Skin of body (tissue), 3 donors: ENCODE measurements at places on chromosomes 5 and 9.

DNA sequence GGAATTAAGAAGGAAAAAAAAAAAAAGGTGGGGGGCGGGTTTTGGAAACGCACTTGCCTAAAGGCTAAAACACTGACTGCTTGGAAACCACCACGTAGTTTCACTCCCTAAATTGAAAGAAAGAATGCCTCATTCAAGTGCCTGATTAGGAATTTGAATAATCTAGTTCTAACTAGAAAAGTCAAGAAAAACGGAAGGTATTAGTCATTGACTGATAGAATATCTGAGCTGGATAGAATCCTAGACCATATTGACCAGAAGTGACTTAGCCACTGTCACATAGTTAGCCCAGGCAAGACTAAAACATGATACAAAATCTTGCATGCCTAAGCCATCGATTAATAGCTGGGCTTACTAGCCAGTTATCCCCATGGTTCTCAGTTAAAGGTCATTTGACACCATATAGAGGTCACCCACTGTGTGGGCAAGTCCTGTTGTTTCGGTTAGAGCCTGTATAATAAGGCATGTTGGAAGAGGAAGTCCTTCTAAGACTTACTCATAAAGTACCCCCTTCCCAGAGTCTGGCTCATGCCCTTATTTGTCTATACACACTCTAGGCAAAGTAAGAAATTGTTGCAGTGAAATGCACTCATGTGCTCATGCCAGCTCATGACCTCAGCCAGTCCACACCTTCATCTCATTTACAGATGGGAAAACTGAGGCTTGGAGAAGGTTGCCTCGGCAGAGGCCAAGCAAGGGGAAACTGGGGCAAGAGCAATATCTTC is 40.2 kb downstream of the SH3RF2 start:
- DNase-seq, result no peak

- DNase-seq, result peak; percentile 88
Measured at GRCh38 chr5:170265522-170265921, 32.1 kb downstream of the LCP2 start.

GRCh38 chr9:6552498-6553121 is 92.9 kb downstream of the GLDC start:
- no peak for DNase-seq

DNA sequence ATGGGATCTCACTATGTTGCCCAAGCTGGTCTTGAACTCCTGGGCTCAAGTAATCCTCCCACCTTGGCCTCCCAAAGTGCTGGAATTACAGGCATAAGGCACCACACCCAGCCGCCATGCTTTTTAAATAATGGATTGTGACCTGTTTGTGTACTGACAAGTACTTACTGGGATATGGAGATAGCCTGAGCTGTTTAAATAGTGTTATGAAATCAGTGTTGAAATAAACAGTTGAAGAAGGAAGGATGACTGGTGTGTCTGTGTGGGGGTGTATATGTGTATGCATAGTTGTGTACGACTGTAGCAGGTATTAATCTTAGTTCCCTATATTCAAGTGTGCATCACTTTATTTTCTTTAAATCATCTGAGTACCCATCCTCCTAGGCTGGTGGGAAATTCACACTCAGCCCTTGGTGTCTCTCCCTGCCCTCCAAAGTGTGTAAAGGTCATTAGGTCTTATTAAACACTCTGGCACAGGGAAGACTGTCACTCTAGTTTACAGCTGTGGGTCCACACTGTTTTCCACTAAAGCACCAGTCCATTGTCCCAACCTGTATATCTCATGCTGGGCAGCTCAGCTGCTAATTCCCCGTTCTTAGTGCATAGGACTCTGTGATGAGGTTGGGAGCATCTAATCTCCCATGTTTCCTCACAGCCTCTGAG is 91.0 kb downstream of the SNX18 start:
- DNase-seq, result no peak

GRCh38 chr5:74233091-74233490 is 407.4 kb downstream of the ENC1 start:
- no peak for DNase-seq

DNA sequence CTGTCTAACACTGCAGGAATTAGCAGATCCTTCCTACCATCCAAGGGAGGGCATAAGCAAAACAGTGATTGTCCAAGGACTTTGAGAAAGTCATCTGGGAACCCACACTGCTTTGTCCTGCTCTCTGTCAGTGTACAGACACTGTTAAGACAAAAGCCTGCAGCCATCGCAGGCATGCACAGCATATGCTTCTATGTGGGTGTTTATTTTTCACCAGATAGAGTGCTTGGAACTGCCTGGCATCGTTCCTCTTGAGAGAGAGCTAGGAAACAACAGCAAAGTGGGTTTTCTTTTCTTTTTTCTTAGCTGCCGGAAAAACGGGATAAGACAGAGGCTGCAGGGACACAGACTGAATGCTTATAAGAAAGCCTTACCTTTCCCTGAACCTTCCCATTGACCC is 212.3 kb downstream of the ICE1 start:
- DNase-seq, result no peak

DNA sequence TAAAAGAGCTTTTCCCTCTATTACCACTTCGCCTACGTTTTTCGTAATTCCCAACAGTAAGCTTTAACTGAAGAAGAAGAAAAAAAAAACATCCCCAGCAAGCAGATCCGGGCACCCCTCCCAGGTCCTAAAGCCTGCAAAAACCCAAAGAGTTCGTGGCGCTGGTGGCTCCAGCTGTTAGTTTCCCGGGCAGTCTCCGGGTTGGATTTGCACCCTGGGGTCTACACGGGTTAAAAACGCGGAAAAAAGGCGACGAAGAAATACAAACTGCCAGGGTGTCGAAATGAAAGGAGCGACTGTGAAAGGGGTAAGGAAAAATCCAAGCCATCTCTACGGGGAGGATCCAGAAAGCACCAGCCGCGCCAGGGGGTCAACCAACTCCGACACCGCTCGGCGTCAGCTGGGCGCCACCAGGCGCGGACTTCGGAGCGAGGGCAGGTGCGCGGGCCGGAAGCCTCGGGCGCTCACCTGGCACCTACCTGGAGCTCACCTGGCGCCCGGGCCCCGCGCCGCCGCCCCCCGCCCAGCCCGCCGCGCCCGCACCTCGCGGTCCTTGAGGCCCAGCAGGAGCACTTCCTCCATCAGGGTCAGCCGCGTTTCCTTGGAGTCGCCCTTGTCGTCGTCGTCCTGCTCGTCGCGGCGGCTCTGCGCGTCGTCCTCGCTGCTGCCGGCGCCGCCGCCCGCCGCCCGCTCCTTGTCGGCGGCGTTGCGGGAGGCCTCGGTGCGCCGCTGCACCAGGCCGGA is 680 bp downstream of the GOLPH3 start:
- DNase-seq, result peak; percentile 78

- DNase-seq, result no peak
Measured at GRCh38 chr5:1511651-1512540, 11.9 kb downstream of the LPCAT1 start.

DNA sequence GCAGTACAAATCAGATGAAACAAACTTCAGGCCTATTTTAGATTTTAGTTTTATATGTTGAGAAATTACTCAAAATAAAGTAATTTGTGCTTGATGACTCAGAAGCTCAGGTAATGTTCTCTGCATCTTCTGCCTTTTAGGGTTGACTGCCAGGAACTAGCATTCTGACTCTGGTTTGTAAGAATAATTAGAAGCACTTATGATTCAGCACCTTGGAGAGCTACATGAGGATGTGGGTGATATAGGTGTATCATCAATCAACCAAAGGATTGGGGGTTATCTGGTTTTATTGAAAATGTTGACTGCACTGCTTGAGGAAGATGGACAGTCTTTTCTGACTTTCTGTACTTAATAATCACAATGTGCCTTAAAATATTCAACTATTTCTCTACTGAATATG is 118.7 kb upstream of the SGCD start:
- no peak for DNase-seq

GRCh38 chr5:75623846-75624245 is 12.6 kb downstream of the ANKDD1B start:
- no peak for DNase-seq

- DNase-seq, result peak; percentile 99
Measured at GRCh38 chr5:141560725-141561483, 57.9 kb downstream of the DIAPH1 start.

GRCh38 chr9:135591506-135592330 is 30.2 kb downstream of the PAEP start:
- DNase-seq, result no peak
